ENCODE measurements at places on chromosomes 3 and 15. TPM values are rescaled to one million over a fixed set of nuclear protein-coding genes. Genes with fewer than 3 reads are reported as not detected.

DNA sequence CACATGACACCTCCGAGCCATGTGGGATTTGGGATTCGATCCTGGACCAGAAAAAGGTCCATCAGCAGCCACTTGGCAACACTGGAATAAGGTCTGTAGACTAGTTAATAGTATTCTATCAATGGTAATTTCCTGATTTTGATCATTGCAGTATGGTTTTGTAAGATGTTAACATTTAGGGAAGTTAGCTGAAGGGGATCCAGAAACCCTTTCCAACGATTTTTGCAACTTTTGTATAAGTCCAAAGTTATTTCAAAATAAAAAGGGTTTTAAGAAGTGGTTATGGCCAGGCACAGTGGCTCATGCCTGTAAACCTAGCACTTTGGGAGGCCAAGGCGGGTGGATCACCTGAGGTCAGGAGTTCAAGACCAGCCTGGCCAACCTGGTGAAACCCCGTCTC is 10.2 kb downstream of the BDH1 start:
- no peak for DNase-seq

The RTP1 gene
- total RNA-seq = not detected

DNA sequence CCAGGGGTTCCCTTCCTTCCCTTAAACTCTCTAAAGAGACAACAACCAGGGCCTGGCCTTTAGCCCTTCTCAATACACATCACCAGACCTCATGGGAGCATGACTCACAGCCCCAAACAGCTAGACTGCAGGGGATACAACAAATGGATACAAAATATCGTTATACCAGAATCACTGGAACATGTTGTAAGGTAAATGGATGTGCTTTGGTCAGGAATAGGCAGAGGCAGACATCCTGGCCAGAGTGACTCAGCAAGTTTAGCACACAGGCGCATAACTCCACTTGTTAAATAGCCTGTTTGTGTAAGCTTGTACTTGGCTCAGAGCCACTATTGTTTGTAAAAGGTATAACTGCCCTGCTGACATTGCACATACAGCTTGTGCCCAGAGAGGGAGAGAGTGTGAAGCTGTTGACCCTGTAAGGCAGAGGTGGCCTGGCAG is 18.3 kb downstream of the TMED3 start:
- no peak for DNase-seq

DNA sequence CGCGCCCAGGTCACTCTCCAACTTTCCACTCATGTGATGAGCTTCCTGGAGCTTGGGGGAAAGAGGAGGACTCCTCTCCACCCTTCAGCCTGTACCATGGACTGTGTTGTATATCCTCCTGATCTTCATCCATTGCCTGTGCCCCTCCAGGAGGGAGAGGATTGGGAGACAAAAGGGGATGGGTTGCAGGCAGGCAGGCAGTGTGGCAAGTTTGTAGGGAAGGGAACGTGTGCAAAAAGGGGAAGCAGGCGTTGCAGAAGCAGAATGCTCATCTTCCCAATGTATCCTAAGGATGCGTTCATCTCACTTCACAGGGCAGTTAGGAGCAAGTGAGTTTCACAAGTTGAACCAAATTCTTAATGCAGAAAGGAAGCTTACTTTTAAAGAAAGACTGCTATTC is 28.1 kb upstream of the GHSR start:
- DNase-seq = no peak

The GLT8D1 gene
- 124 TPM for total RNA-seq

DNA sequence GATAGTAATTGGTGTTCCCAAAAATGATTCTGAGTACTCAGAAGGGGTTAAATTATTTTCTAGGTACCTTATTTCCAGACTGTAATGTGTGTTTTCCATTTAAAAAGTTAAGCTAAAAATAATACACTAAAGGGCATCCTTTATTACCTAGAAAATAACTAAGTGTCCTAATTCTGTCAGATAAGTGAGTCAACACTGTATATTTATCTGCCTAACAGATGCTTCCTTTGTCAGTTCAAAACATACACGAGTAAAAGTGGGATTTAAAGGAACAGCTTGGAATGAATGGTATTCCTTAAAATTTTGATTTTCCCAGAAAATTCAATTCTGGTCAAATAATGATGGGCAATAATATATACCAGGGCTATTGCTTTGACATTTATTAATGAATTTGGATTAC is 78.3 kb downstream of the ADAMTSL3 start:
- no peak for DNase-seq

GRCh38 chr15:72852273-72852672 is 68.7 kb upstream of the ADPGK start:
- no peak for DNase-seq

- DNase-seq = no peak
Measured at GRCh38 chr3:44721231-44722102, 8.0 kb upstream of the ZNF501 start.

The CIB2 gene
- total RNA-seq = 8.8 TPM

- no peak for DNase-seq
Measured at GRCh38 chr3:150680562-150680961, 23.2 kb downstream of the ERICH6 start.

GRCh38 chr3:196499807-196500524 is 3.6 kb downstream of the RNF168 start:
- DNase-seq = no peak

- DNase-seq = no peak
Measured at GRCh38 chr15:72168131-72168807, 29.3 kb downstream of the GRAMD2A start.

The SLC6A11 gene
- not detected for total RNA-seq

The TRIM59 gene
- 25.5 TPM for total RNA-seq

The TWF2 gene
- total RNA-seq = 65.9 TPM

DNA sequence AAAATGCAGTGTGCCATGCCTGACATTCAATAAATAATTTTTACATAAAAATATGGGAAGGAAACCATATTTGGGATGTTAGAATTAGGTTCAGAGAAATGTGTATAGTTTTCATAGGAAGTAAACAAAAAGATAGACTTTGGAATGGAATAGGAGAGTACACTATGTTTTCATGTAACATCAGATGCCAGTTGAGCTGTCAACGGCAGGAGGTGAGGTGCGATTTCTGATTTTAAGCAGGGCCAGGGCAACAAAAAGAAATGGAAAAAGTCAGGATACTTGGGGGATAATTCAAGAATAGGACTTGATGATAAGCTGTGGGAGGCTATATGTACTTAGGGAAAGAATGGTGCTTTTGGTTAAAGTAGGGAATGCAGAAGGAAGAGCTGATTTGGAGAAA is 639.5 kb downstream of the OTOL1 start:
- no peak for DNase-seq

- DNase-seq = no peak
Measured at GRCh38 chr3:156492801-156493261, 62.1 kb downstream of the SSR3 start.

The C3orf85 gene
- not detected for total RNA-seq

- no peak for DNase-seq
Measured at GRCh38 chr15:70210076-70210475, 112.4 kb upstream of the TLE3 start.

DNA sequence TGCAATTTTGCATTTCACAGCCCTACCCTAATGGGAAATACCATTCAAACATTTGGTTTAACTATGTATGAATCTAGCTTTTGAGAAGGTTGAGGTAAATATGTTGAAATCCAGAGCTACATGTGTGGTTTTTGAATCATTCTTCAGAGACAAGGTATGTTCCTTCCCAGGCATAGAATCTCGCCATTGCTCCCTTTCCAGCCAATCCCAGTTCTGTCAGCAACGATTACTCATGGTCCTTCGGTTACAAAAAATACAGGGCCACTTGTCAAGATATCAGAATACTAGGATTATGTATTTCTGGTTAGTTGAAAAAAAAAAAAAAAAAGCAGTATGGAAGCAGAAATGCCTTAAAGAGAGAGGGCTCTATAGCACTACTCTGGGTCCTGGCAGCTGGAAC is 182.4 kb downstream of the RBMS3 start:
- DNase-seq = no peak

The ANXA2 gene
- 2,779 TPM for total RNA-seq

GRCh38 chr3:108518895-108519294 is 8.5 kb upstream of the MYH15 start:
- no peak for DNase-seq

GRCh38 chr3:134645515-134645914 is 5.3 kb downstream of the KY start:
- no peak for DNase-seq

- no peak for DNase-seq
Measured at GRCh38 chr3:149701206-149701976, 43.6 kb upstream of the WWTR1 start.

DNA sequence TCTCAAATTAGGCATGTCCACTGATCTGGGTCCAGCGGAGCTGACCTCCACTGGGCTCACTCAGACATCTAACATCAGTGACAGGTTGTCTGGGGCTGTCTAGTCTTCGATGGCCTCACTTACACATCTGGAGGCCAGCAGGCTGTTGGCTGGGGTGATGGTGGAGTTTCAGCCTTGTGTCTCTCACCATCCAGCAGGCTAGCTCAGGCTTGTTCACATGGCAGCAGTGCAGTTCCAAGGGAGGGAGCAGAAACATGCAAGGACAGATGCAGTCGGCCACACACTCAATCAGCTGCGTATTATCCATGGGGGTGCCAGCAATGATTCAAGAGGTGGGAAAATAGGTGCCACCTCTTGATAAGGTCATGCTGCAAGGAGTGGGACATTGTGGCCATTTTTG is 292.5 kb downstream of the SHQ1 start:
- no peak for DNase-seq

DNA sequence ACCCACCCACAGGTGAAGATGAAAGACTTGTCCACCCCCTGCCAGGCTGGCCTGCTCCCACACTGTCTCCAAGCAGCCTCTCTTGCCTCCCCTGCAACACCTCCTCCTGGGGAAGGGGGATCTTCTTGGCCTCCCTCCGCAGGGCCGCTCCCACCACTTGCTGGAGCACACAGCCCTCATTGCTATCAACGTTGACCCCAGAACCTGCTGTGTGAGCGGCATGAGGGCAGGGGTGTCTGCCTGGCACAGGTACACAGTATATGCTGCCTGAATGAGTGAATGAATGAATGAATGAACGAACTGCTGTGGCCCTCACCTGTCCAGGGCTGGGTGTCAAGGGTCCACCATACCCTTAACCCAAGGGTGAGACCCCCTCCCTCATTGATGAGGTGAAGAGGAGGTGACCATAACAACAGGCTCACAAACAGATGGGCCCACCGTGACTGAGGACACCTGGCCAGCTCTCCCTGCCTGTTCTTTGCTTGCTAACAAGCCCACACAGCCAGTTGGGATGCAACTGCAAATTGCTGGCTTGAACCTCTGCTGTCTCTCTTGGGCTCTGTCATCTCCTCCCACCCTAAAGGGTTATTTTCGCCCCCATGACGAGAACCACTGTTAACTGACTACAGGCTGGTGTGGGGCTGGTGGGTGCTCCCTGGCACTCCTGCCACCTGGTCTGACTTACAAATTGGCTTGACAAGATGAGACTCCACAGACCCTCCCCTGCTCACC is 22.5 kb downstream of the SLC41A3 start:
- no peak for DNase-seq

GRCh38 chr3:101827211-101828174 is 21.8 kb upstream of the NFKBIZ start:
- no peak for DNase-seq

- no peak for DNase-seq
Measured at GRCh38 chr15:40787991-40788390, 18.2 kb downstream of the C15orf62 start.

- DNase-seq = no peak
Measured at GRCh38 chr3:185069037-185070030, 83.5 kb downstream of the C3orf70 start.

GRCh38 chr15:33104212-33104611 is 90.3 kb downstream of the FMN1 start:
- DNase-seq = no peak

The ADAMTS9 gene
- 4.6 TPM for total RNA-seq

DNA sequence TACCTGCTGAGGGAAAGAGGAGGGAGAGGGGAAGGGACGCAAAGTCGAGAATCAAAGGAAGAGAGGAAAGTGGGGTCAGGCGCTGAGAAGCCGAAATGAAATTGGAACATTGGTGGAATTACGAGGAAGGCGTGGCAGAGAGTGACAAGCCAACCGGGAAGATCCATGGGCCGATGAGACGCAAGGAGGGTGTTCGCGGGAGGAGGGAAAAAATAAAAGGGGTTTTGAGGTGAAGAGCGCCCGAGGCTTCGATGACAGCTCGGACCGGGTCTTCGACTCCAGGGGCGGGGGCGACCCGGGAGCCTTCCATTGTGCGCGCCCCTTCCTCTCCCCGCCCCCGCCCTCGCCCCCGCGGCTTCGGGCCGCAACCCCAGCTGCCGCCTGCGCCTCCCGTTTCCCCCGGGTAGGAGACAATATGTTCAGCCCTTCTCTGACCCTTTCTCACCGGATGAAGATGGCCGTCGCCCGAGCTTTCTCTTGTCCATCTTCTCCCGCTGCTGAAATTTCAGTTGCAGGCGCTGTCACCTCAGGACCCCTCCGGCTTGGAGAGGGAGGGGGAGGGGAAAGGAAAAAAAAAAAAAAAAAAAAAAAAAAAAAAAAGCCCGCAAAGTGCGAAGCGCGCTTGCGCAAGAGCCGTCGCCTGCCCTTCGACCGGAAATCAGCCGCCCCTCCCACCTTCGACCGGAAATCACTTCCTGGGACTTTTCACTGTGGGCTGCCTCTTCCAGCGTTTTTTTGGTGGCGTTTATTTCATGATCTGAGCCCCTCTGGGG is at the start of gene SENP7:
SENP7 (minus strand) TSS at position 567 of the 773 bp plus-strand sequence; CDS start at position 485, 82 bp downstream.
- DNase-seq = no peak

- no peak for DNase-seq
Measured at GRCh38 chr3:66962664-66963063, 35.4 kb upstream of the KBTBD8 start.

GRCh38 chr3:51375136-51375535 is 10.0 kb upstream of the MANF start:
- no peak for DNase-seq

The CASR gene
- total RNA-seq = not detected

DNA sequence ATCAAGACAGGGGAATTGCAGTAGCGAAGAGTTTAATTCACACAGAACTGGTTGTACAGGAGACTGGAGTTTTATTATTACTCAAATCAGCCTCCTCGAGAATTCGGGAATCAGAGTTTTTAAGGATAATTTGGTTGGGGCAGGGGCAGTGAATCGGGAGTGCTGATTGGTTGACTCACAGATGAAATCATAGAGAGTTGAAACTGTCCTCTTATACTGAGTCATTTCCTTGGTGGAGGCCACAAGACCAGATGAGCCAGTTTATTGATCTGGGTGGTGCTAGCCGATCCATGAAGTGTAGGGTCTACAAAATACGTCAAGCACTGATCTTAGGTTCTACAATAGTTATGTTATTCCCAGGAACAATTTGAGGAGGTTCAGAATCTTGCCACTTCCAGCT is 5.3 kb upstream of the ZNF770 start:
- no peak for DNase-seq
